ENCODE measurements at places on chromosomes 5 and 9.
A peak's percentile ranks its signal among the peaks of the same experiment; 100 is the strongest.

DNA sequence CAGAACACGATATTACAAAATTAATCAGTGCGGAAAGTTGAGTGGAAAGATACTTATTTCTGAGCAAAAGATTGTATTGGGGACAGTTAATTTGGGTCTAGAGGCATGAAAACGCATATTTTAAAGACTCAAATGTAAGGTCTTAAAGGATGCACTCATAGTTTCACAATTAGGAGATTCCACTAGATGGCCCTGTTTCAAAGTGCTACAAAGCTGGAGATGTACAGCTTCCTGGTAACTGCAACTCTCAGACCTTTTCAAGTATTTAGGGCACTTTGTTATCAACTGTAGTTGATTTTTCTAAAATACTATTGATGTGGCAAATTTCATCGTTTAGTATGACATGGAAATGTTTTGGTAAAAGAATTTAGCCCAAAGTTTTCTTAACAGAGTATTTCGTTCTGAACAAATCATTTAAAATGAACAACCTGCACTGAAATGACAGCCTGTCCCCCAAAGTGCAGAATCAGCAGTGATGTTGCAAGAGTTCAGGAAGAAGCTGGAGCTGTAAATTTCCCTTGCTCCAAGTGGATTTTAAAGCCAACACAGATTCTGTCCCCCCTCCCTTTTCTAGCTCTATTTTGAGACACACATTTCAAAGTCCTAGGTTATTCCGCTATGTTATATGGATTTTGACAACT is 16.2 kb upstream of the NDUFB6 start:
- DNase-seq, result peak; percentile 6

DNA sequence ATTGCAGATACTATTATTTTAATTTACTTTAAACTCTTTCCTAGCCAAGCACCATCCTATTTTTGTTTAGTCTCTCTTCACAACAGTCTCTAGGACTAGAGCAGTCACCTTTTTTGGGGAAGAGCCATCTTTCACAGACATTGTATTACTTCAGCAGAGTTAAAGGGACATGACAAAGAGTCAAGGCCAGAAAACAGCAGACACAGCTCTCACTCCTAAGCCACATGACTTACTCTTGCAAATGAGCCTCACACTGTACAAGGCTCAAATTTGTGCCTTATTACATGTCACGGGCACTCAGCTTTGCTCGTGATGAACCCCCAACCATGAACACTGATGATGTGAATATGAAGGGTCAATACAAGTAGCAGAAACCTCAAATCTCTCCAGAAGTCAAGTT is 104.3 kb downstream of the ZNF608 start:
- DNase-seq, result no peak

DNA sequence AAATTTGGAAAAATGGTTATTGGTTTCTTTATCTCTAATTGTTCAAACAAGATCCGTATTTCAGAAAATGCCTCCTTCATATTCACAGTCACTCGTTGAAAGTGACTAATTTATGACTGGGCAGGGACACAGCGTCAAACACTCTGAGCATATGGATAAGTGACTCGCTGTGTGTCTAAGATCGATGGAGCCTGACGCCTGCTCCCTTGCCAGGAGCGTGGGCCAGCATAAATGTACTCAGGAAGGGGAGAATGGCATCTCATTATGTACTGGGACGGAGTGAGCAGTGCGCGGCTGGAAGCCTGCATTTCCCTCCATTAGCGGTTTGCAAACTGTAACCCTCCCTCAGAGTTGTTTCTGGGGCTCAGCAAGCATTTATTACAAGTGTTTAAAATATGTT is 79.8 kb upstream of the CAST start:
- no peak for DNase-seq

DNA sequence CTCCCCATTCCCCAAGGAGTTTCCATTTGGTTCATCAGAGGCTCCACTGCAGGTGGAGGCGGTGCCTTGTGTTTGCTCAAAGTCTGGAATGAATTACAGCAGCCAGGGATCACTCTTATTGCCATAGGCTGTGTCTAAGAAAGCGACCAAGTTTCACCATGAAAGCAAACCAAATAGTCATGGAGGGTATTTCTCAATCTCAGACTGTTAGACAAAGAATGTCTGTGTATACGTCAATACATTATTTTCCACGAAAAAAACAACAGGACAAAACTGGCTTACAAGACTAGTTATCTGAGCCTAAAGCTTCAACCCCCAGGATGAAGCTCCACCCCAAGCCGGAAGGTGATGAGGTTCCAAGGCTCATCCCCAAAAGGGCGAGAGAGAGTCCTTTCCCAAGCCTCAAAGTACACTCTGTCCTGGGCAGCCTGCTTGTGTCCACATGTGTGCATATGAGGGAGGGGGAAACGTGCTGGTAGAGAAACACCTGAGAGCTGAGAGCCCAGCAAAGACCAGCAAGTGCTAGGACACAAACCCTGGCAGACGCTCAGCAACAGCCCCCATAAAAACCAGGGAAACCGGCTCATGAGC is 4.3 kb downstream of the B4GALT1 start:
- peak; percentile 69 for DNase-seq

GRCh38 chr5:151121665-151122064 is 35.9 kb downstream of the ANXA6 start:
- no peak for DNase-seq

DNA sequence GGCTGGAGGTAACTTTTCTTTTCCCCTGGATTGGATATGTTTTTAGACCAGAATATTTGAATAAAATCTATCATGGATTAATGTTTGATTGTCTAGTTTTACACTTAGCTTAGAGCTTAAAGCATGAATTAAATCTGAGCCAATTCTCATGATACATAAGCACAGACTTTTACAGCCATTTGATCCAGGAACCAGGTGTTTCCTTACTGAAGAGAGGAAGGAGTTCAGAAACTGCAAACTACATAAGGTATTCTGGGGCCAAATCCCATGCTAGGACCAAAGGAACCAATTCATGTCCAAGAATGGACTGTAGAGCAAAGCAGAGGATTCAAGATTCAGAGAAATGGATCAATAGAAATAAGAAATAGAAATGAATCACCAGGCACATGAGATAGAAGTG is 360.4 kb upstream of the ZNF608 start:
- no peak for DNase-seq

DNA sequence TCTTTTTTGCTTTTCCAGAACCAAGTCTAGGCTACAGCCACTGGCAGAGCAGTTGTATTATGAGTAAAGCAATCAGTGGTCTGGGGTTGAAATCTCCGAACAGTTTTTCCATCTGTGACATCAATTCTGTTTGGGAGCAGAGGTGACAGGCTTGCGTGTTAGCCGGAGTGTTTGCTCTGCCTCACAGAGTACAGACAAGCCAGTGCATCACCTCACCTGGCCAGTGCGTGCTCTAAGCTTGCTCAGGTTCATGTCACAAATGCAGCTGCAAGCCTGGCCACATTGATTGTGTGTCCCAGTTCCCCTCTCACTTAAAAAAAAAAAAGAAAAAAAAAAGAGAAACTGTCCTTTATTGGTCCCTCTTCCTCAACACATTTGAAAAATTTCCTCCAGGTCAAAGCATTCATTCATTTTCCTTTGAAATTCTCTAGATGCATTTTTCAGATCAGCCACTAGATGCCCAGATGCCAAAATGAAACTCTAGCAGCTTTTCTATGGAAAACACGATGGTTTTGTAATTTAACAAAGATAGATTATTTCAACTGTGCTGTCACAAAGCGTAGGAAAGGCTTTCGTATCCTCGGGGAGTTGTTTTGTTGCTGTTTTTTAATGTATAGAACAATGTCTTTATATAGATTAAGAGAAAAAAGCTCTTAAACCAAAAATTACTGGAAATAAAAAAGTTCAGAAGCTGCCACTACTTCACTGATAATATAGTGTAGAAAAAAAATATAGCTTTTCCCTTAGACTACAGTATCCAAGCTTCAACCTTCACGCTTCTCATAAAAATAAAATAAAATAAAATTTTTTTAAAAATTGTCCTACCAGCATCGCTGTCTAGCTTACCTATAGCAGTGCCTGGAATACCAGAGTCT is 585.5 kb downstream of the TLE1 start:
- DNase-seq, result no peak

DNA sequence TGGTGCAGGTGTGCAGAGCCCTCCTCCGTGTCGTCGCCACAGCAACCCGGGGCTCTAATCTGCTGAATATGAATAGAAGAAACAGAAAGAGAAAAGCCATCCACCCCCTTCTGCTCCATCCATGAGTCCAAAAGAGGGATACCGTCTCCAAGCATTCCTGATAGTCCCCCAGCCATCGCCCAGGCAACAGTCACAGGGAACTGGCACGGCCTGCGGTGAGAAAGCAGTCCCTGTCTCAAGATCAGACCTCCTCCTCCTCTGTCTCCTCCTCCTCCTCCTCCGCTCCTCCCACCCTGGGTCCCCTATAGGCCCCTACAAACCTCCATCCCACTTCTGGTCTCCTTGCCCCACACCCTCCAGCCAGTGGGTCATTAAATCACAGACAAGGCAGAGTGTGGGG is 308.1 kb upstream of the MPDZ start:
- DNase-seq, result no peak

- no peak for DNase-seq
Measured at GRCh38 chr5:15263406-15263805, 236.6 kb upstream of the FBXL7 start.

GRCh38 chr5:5705010-5705409 is 282.5 kb downstream of the ICE1 start:
- no peak for DNase-seq

DNA sequence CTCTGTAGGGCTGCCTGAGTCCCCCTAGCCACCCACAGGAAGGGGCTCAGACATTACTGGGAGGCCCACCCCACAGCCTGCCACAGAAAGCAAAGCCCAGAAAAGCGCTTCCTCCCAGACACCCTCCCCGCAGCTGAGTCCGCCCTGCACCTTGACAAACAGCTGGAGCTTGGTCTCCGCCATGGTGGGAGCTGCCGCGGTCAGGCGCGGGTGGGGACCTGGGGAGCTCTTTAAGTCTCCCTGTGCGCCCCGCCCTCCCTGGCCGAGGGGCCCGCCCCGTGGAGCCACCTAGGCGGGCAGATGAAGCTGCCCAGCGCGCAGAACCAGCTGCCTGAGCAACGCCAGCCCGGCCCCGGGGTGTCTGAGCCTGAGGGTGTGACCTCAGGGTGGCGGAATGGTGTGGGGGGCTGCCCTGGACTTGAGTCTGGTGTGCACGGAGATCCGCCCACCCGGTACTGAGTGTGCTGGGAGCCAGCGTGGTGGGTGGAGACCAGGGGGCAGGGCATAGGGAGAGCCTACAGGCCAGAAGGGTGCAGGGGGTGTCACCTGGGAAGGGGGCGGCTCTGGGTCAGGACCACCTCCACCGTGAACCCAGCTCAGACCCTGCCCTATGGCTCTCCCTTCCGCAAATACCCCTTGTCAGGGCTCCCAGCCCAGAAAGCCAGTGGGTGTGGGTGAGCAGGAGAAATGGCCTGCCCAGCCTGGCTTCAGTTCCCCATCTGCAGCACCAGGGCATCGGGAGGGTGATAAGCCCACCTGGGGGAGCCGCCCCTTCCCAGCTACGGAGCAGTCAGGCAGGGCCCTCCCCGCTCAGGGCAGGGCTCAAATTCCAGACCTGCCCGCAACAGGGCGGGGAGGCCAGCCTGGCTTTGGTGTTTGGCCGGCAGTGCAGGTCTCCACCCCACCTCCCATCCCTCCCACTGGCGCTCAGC is at the start of gene CLIC3:
Gene CLIC3, minus strand, starts transcription at position 208 of the 932 bp plus-strand sequence. Its CDS starts 25 bp downstream, at position 183.
- DNase-seq, result no peak

- DNase-seq, result no peak
Measured at GRCh38 chr5:43619380-43619779, 16.4 kb downstream of the NNT start.

DNA sequence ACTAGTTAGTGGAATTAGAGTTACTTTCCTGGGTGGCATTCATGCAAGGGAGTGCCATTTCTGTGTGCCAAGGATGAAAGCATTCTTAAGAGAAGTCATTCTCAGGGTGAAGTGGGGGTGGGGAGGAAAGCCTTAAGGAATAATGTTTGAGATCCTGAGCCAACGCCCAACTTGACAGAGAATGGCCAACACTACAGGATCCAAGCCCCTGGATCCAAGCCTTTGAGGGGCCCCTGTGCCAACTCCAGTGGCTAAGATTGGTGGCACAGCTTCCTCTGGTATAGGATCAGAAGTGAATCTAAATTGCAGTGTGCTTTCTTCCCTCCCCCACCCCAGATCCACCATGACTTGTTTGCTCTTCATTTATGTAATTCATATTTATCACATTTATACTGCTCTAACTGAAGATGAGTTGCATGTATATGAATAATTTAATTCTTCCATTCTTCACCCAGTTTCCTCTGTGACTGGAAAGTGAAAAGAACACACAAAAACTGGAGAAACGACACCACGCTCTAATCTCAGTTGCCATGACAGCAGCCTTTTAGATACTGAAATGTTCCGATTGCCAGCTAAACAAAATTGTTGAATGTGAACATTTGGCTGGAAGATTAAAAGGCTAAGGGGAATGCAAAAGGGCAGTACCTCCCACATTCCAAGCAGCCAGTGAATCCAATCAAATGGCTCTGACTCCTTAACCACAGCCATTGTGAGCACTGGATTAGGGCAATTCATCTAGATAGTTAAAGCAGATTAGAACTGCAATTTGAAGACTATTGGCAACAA is 4.5 kb downstream of the ZNF608 start:
- DNase-seq, result peak; percentile 87

DNA sequence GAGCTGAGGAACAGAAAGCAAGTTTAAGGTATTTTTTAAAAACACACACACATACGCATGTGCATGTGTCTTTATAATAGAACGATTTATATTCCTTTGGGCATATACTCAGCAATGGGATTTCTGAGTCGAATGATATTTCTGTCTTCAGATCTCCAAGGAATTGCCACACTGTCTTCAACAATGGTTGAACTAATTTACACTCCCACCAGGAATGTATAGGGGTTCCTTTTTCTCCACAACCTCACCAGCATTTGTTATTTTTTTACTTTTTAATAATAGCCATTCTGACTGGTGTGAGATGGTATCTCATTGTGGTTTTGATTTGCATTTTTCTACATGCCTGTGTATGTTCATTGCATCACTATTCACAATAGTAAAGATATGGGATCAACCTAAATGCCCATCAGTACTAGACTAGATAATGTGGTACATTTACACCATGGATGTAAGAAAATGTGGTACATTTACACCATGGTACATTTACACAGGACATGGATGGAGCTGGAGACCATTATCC is 60.3 kb upstream of the MAP3K1 start:
- no peak for DNase-seq

GRCh38 chr9:79300068-79300467 is 271.7 kb upstream of the TLE4 start:
- DNase-seq, result no peak

All from fibroblast of the conjunctiva (primary cell).